Adrenal gland (tissue), 19 donors: ENCODE measurements at places on chromosomes 3 and 15. TPM values are rescaled to one million over a fixed set of nuclear protein-coding genes. Genes with fewer than 3 reads are reported as not detected.

DNA sequence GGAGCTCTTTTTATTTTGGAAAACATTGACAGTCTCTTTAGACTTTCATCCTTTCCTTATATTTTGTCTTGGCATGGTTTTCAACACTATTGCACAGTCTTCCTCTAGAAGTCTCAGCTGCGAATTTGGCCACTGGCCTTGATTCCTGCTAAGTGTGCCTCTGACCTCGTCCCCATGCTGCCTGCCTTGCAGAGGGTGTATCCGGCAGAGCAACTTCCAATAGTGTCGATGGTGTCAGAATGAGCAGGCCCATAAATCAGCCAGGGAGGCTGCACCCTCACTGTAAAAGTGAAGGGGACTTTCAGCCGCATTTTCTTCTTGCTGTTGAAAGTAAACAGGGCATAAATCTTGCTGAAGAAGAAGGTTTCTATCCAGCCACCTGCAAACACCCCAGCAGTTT is 336.7 kb upstream of the TRIM42 start:
- peak; percentile 17 for DNase-seq

The NMNAT3 gene
- 10.9 TPM for total RNA-seq

The C3orf22 gene
- total RNA-seq, result not detected

GRCh38 chr15:99818872-99819271 is 85.6 kb upstream of the LYSMD4 start:
- no peak for DNase-seq
